ENCODE measurements at places on chromosomes 12 and 14.

GRCh38 chr14:100388103-100389054 is 65.2 kb downstream of the SLC25A47 start:
- no peak for DNase-seq

DNA sequence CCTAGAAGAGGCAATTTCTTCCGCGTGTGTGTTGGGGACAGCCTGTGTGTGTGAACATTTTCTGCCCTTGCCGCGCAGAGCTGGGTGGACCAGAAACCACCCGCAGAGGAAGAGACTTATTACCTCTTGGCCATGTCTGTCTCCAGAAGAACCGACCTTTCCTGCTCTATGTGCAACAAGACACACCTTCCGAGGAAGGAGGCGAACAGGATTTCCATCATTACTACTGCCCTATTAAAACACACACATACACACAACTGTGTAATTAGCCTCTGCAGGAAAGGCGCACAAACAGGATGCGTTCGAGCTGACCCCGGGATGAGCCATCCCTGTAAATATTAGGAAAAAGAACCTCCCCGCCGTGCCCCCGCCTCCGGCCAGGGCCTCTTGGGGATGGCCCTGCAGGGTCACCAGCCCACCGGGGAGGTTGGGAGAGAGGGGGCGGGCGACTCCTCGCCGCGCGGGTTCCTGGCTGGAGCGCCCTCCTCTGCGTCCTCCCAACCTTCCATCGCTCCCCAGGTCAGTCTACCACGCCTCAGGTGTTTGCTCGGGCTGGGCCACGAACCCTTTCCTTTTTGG is 484 bp upstream of the PRKCH start:
- no peak for DNase-seq

DNA sequence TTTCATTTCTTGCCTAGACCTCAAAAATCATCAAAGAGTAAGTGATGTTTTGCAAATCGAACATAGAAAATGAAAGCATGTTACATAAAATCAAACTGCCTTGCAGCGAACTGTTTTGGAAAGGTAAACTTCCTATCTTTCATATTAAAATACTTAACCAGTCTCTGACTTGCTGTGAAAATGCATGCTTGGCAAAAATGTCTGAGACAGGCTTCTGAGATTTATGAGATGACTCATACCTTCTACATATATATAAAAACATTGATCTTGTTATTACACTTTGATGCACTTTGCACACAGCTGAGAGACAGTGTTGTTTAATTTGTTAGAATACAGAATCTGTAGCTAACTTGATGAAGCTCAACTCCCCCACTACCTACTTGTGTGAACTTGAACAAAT is 179.1 kb downstream of the KITLG start:
- peak; percentile 54 for DNase-seq

GRCh38 chr14:80535171-80535570 is 323.9 kb upstream of the DIO2 start:
- no peak for DNase-seq

DNA sequence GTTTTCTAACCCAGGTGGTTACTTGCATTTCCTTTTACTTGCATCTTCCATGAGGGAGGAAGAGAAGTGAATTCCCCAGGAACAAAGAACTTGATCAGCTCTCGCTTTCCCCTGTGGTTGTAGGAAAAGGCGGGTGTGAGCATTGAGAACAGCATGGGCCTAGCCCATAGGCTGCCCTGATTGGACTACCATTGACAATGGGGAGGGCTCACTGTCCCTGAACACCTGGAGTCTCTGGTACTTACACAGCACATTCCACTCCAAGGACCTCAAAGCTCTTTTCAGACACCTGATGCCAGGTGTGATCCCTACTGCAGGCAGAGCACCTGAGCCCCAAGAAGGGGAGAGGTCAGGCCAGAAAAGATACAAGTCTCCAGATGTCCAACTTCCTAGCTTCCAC is 25.0 kb downstream of the MAX start:
- no peak for DNase-seq

GRCh38 chr14:37857774-37858266 is 262.4 kb downstream of the TTC6 start:
- DNase-seq, result no peak

- DNase-seq, result no peak
Measured at GRCh38 chr14:58479975-58480374, 52.5 kb downstream of the KIAA0586 start.

GRCh38 chr14:55756557-55756956 is 176.6 kb downstream of the KTN1 start:
- no peak for DNase-seq

DNA sequence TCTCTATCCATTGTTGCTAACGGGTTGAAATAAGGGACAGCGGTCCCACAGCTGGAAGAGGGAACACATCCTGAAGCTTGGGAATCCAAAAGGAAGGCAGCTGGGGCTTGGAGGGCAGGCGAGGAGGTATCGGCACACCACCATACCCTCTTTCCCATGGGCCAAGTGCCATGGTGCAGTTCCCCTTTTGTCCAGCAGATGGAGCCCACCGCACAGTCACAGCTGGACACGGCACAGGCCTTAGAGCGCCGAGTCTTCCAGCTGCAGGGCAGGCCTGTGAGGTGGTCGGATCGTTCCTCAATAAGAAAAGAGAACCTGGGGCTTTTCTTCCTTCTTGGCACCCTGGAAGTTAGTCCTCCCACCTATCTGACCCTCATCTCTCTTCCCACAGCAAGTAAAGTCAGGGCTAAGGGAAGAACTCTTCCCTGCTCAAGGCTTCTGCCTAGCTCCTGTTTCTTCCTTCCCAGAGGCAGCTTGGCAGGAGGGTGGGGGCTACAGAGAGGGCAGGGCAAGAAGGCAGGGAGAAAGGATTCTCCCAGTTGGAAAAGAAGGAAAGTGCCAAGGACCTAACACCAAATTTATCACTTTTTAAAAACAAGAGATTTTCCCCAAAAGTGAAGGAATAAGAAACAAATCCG is 8.6 kb downstream of the PPP1R1A start:
- DNase-seq, result peak; percentile 70

GRCh38 chr14:100131181-100131580 is 28.3 kb downstream of the DEGS2 start:
- DNase-seq, result no peak

DNA sequence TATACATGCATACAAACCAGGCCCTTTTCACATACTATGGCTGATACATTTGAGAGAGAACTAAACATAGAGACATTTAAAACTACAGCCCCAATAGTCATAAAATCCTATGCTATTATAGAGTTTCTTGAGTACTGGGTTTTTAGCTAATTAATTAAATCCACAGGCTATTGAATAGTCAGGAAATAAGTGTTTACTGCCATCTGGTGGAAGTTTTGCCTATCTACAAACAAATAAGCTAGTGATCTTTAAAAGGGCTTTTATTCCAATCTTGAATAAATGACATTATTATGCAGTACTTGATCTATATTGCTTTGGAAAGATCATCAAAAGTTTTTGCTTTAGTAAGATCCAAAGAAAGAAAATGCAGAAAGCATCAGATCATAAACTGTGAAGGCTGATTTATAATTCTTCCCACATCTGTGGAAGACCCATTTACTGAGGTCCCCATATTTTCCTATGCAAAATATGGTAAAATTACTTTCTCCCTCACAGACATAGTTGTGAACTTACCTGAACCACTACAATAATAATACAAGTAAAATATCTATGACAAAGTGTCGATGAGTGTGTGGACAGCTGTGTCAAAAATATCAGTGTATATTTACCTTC is 131.3 kb downstream of the ITPR2 start:
- peak; percentile 36 for DNase-seq

GRCh38 chr14:99231850-99232713 is 39.9 kb downstream of the BCL11B start:
- no peak for DNase-seq

GRCh38 chr14:88935083-88935482 is 110.6 kb downstream of the TTC8 start:
- DNase-seq, result no peak

DNA sequence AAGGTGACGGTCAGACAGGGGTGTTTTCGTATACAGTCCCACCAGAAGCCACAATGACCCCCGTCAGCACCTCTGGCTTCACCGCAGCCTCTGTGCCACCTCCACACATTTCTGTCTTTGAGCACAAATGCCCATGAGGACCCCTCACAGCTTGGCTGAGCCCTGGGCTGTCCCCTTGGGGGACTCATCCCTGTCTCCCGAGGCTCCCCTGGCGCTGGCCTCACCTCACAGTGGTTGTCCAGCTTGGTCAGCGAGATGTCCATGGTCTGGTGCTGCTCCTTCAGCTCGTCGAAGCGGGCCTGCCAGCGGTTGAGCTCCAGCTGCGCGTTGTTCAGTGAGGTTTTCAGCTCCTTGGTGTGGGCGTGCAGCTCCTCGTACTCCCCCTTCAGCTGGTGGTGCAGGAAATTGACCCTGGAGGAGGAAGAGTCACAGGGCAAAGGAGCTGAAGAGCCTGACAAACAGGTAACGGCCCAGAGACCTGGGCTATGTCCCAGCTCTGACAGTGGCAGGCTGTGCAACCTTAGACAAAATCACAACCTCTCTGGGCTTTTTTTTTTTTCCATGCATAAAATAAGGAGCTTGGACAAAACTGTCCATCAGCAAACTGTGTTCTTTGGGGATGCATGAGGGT is 52.7 kb upstream of the GPR68 start:
- no peak for DNase-seq

- DNase-seq, result no peak
Measured at GRCh38 chr12:121238086-121238485, 28.2 kb downstream of the P2RX4 start.

- no peak for DNase-seq
Measured at GRCh38 chr14:29028973-29029582, 262.5 kb downstream of the FOXG1 start.

DNA sequence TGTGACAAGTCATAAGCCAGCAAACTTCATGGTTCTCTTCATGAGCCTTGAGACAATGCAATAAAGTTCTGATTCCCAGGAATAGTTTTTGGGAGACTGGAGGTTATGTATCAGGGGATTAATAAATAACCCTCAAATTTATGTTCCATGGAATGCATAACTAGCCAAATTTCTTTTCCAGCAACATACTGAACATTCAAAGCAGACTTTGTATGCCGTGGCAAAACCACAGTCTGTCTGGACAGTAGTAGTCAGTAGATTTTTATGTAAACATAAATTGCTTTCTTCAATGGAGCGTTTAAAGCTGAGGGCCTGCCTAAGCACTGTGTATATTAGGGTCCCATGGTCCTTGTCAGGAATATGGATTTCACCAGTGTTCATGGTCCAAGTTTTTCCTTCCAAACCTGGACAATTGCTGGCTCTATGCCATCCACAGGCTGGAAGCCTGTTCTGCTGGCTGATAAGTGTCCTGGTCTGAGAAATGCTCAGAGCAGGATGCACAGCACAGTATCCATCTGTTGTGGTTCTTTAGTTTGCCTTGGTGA is 144.9 kb downstream of the SRGAP1 start:
- DNase-seq, result no peak

DNA sequence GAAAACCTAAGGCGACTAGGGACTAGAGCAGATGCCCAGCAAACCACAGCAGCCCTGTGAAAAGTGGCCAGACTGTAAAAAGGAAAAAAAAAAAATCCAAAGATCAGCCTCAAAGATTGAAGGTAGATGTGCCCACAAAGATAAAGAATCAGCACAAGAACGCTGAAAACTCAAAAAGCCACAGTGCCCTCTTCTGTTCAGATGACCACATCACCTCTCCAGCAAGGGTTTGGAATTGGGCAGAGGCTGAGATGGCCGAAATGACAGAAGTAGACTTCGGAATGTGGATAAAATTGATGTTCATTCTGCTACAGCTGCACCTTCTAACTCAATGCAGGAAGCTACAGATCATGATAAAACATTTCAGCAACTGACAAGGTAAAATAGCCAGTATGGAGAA is 154.4 kb downstream of the GPHN start:
- no peak for DNase-seq

DNA sequence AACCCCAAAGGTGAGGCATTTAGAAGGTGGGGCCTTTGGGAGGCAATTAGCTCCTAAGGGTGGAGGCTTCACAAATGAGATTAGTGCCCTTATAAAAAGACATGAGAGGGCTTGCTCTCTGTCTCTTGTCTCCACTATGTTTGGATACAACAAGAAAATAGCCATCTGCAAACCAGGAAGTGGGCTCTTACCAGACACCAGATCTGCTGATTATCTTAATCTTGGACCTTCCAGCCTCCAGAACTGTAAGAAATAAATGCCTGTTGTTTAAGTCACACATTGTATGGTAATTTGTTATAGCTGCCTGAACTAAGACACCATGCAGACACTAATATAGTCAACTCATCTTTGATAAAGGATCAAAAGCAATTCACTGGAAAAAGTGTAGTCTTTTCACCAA is 34.4 kb downstream of the TMEM116 start:
- no peak for DNase-seq

DNA sequence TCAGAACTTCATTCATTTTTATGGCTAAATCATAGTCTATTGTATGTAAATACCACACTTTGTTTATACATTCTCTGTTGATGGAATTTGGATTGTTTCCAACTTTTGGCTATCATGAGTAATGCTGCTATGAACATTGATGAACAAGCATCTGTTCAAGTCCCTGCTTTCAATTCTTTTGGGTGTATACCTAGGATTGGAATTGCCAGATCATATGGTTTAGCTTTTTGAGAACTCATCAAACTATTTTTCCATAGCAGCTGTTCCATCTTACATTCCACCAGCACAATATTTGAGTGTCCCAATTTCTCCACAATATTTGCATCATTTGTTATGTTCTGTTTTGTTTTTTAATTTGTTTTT is 52.3 kb upstream of the CCND2 start:
- no peak for DNase-seq

DNA sequence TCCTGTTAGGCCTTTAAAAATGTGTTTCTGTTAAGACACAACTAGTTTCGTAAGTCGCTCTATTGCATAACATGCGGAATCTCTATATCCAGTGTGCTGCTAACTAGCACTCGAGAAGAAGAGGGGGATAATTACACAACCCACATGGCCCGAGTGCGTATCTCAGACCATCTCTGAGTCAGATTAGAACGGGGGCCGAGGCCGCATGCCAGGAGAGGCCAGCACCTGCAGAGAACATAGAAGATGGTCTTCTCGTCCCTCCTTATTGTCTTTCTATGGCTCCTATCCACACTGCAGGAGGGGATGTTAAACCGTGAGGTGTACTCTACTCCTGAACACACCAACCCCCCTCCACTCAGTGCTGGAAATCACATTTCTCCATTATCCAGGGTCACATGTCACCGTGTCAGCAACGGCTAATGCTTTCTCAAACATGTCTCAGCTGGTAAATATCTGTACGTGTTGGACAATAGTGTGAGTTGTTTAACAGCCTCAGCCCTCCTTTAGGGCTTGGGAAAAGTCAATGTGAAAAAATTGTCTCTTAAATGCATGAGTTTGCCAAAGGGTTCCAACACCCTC is 56.3 kb downstream of the CCDC88C start:
- DNase-seq, result no peak

GRCh38 chr14:32020882-32021281 is 56.2 kb upstream of the ARHGAP5 start:
- DNase-seq, result no peak

GRCh38 chr12:108690191-108690518 is 41.2 kb downstream of the CORO1C start:
- no peak for DNase-seq
